ENCODE measurements at places on chromosomes 3 and 15. TPM values are rescaled to one million over a fixed set of nuclear protein-coding genes. Genes with fewer than 3 reads are reported as not detected.

Gene ARL8B
- 56.0 TPM for total RNA-seq

Gene UACA
- total RNA-seq, result 107 TPM

Gene PLA2G4B
- 1.3 TPM for total RNA-seq

Gene YEATS2
- 28.0 TPM for total RNA-seq

Gene STRIT1
- total RNA-seq, result not detected

Gene ARGFX
- total RNA-seq, result not detected

Gene ERC2
- 0.26 TPM for total RNA-seq

Gene OR5H14
- total RNA-seq, result not detected

Gene RBP2
- total RNA-seq, result not detected

Gene FBLN2
- 138 TPM for total RNA-seq

Gene SST
- not detected for total RNA-seq

Gene CCR8
- not detected for total RNA-seq

Gene AP3B2
- total RNA-seq, result 0.17 TPM

Gene AMOTL2
- 74.6 TPM for total RNA-seq

Gene GP9
- total RNA-seq, result not detected

Gene SMCO1
- total RNA-seq, result not detected

Gene C3orf70
- 0.33 TPM for total RNA-seq

Gene PAQR9
- not detected for total RNA-seq

Gene CCR3
- total RNA-seq, result 0.26 TPM

Gene HIGD2B
- total RNA-seq, result 0.26 TPM

Gene FGD5
- total RNA-seq, result 1.0 TPM

Gene ZDHHC19
- total RNA-seq, result not detected

Gene ANKRD28
- 109 TPM for total RNA-seq

Gene ZNF80
- total RNA-seq, result not detected

Gene COL8A1
- 24.7 TPM for total RNA-seq

Gene ACKR4
- 1.8 TPM for total RNA-seq

Gene FAN1
- total RNA-seq, result 20.5 TPM

Gene CHST2
- 3.9 TPM for total RNA-seq

Gene CCDC66
- 27.5 TPM for total RNA-seq

Gene CDHR4
- not detected for total RNA-seq

Gene COPG1
- 240 TPM for total RNA-seq

Gene KLHDC8B
- total RNA-seq, result 40.5 TPM

Data from fibroblast of lung (primary cell).